ENCODE measurements at places on chromosomes 2 and 18.

DNA sequence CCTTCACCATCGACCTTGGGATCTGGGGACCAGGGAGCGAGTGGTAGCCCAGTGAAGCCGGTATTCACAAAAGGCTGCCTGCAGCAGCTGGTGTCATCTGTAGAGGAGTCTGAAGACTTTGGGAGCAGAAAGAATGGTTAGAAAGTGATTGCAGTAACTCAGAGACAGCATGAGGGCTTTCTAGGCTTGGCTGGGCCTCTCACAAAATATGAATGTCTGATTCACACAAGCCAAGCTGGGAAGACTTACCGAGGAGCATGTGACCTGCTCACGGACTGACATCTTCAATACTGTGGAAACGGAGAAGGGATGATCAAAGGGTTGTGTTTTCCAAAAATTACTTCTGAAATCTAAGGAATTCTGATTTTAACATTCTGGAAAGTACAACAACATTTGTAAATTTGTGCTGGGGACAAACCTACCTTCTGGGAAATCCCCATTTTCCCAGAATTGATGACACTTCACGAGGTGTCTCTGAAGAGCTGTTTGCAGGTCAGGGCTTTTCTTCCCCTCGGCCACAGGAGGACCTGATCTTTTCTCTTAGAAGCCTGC is 111.7 kb downstream of the ACOXL start:
- DNase-seq: no peak

DNA sequence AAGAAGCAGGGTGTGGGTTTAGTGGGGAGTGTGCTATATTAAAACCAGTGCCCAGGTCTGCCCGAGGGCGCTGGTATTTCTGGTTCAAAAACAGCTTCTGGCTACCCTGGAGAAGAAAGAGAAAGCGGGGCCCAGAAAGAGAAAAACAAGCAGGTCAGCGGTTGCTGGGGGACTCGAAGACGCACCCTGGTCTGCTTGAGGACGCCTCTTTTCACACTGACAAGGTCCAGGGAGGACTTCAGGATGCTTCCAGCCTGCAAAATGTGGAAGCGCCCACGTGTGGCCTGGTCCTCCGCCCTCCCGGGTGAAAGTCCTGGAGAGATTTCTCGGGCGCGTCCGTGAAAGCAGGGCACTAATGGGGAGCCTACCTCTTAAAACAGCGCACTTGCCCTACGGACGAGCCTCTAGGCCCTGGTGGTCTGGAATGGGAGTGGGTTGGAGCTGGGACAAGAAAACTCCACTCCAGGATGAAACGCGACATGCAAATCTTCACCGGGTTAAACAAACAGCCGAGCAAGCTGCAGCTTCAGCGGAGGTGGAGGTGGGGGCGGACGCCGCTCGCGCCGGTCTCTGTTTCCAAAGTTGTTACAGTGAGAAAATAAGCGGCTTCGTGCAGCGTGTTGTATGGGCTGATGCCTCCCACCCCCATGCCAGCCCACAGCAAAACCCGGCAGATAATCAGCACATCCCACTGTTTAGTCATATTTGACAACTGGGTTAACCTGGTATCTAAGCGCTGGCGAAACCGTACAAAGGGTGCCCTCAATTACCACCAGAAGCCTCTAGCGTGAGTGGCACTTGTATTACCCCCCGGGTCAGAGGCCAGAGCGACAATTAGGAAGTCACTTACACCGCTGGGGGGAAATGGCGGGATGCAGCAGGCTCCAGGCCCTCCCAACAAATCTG is 1.1 kb upstream of the SP9 start:
- DNase-seq: no peak

- DNase-seq: no peak
Measured at GRCh38 chr2:22897428-22897827, 487.6 kb upstream of the KLHL29 start.

- DNase-seq: no peak
Measured at GRCh38 chr18:7844017-7844416, 276.9 kb downstream of the PTPRM start.

- no peak for DNase-seq
Measured at GRCh38 chr18:65287652-65288051, 463.2 kb upstream of the CDH7 start.

- no peak for DNase-seq
Measured at GRCh38 chr2:55581435-55581834, 36.0 kb downstream of the PPP4R3B start.

DNA sequence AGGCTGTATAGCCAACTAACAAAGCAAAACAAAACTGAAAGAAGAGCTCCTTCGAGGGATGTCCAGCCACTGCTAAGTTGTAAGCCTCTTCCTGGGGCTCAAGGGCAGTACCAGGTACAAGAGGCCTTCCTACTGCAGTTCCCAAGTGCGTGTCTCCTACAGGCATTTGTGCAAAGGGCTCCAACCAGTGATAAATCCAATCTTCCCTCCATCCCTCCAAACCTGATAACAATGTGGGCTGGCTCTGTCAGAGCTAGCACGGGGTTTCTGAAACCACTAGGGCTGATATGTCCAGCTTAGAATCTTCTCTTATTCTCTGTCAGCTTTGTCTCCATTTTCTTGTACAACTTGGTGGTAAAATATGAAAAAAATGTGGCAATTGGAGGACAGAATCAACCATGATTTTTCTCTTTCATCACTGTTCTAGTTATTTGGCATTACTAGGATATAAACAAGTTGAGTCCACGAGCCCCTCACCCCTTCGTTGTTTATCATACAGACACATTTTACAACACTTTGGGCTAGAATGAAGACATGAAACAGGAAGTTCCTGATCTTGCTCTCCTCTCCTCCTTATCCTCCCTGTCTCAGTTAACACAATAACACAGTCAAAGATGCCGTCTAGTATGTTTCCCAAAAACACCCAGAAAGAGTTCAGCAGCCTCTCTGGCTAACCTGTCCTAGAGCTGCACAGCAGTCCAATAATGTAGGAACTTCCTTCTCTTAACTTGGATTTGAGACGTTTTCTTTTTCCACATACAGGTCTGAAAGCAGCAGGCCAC is 35.4 kb upstream of the WIPF1 start:
- DNase-seq: no peak

DNA sequence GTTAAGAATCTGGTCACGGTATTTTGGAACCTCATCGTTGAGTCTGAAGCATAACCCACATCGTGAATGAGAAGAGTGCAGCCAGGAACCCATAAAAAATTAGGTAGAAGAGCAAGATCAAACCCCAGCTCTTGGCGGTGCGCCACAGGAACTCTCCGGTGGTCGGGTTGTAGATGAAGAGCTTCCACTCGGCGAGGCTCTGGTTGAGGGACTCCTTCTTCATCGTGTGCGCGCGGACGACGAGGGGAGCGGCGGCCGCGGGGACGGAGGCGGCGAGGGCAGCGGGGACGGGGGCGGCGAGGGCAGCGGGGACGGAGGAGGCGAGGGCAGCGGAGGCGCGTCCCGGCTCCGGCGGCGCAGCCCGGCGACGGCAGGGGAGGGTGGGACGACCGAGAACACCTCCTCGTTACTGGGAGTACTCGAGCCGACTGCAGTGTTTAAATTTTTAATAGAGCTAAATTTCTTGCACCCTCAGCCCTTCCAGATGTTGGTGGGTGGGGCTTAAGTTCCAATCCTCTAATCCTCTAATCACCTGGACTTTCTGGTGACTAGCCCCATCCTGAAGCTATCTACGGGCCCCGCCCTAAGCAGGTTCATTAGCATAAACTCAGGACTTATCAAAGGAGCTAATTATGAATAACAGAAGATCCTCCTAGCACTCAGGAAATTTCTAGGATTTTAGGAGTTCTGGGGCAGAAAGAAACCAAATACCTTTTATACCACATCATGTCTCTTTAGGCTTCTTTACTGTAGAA is 20.4 kb upstream of the PAPOLG start:
- no peak for DNase-seq

DNA sequence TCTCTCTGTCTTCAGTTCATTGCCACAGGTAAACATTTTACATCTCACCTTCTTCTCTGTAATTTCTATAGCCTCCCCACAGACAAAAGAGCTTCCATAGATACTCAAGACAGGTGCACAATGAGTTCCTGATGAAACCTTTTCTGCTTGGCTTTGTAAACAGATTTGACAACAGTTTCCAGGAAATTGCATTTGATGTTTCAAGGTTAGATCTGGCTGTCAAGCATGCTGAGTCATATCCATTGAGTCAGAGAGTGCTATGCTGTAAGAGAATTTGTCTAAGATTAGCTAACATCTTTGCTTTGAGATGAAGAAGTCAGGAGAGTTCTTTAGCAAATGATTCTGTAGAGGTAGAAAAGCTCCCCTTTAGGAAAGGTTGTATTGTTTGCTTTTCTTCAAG is 40.6 kb upstream of the MAP2 start:
- no peak for DNase-seq

- DNase-seq: peak; percentile 87
Measured at GRCh38 chr2:158457092-158457825, 507 bp downstream of the PKP4 start.

GRCh38 chr2:95316466-95317122 is 19.4 kb downstream of the KCNIP3 start:
- no peak for DNase-seq

GRCh38 chr18:24553571-24554285 is 93.3 kb downstream of the HRH4 start:
- no peak for DNase-seq

GRCh38 chr2:10211844-10212422 is 89.4 kb downstream of the RRM2 start:
- no peak for DNase-seq

- no peak for DNase-seq
Measured at GRCh38 chr2:238077292-238077691, 16.5 kb downstream of the SCLY start.

DNA sequence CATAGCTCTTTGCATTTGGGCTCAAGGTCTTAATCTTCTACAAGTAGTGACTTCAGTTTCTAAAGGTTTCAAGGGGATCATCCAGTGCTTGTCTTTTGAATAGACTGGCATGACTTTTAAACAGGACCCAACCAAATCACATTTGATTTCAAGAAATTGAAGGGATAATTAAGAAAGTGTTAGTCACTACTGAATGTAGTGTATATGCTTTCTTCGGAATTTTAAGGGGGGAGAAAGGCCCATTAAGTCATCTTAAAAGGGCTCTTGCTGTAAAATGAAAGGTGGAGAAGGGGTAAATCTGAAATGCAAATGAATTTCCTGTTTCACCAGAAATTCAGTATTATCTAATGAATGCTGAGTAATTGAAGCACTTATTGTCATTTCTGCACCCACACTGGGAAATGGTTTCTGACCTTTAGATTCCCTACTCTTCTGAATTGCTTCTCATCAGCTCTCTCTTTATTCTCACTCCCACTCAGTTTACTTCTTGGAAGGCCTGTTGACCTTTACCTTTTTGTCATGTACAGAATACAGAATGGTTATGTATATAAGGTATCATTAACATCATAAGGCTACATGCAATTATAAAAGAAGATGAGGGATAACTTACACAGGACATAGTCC is 241.4 kb downstream of the SLC8A1 start:
- DNase-seq: no peak

- no peak for DNase-seq
Measured at GRCh38 chr2:235570966-235571692, 77.3 kb downstream of the AGAP1 start.

GRCh38 chr2:32835148-32835547 is 111.6 kb upstream of the LTBP1 start:
- no peak for DNase-seq

- DNase-seq: no peak
Measured at GRCh38 chr18:35526495-35527059, 28.8 kb upstream of the INO80C start.

- no peak for DNase-seq
Measured at GRCh38 chr18:76451396-76452331, 43.4 kb downstream of the ZNF516 start.

DNA sequence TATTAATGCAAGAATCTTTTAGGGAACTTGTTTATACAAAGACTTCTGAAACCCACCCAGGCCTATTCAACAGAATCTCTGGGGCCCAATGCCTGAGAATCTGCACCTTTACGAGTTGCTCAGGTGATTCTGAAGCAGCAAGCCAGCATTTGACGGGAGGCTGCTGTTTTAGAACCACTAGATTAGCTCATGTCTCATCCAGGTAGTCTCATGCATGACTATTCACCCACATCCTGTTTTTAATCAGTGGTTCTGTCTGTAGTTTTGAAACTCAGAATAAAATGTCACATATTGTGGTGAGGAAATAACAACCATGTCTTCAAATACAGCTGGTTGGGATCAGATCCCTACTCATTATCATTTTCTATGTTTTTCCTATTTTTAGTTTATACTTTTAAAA is 39.5 kb downstream of the CYTIP start:
- DNase-seq: no peak

- no peak for DNase-seq
Measured at GRCh38 chr2:175103191-175103590, 64.8 kb downstream of the ATF2 start.

DNA sequence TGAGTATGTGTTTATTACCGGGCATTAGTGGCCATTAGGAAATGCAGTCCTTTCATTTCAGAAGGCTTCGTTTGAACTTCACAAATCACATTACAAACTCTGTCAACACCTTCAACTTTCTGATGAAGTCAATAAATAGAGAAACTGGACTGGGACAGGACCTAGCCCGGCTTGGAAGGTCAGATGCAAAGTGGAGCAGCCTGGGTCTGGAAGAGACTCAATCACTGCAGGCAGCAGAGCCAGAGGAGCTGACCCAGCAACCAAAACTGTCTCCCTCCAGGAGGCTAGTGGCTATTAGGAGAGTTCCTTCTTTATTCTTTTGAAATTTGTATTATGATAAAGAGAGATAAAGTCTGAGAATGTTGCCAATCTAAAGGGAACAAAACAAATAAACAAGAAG is 167.2 kb upstream of the SPOPL start:
- DNase-seq: no peak

DNA sequence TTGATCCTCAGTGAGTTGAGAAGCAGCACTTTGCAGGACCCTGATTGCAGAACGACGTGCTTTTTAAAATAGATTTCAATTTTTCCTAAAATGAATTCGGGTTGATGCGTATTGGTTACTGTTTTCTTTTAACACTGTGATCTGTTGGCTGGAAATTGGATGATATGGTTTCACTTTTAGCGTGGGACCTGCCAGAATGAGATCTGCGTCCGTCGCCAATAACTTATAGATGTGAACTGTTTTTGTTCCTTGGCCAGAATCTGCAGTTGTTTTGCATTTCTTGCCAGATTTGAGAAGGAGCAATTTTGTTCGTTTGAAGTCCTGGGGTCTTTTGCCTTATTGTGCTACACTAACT is 703 bp downstream of the UGGT1 start:
- DNase-seq: no peak

DNA sequence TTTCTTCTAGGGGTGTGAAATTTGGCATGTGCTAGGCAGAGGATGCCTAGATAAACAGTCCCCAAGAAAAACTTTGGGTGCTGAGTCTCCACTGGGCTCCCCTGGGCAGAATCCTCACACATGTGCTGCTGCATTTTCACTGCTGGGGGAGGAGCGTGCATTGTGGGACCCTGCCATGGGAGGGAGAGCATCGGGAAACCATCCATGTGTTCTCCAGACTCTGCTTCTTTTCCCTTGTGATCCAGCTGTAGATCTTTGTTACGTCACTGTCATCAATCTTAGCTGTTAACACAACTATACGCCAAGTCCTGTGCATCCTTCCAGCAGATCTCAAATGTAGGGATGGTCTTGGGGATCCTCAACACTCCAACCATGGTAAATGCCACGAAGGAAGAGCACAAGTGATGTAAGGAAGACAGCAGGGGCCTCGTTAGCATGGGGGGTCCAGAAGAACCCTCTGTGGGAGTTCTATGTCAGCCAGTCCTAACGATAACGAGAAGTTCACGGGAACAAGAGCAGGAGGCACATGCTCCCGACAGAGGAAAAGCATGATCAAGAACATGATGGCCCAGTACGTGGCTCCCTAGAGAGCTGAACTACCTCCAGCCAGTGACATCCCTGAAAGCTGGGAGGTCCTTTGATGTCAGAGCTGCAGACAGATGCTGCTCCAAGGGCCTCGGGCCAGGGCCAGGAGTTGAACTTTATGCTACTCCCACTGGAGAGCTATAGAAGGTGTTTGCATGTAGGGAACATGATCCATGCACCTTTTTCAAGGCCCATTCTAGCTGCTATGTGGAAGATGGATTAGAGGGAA is 41.1 kb upstream of the NPAS2 start:
- DNase-seq: no peak
